Activated CD4-positive, alpha-beta T cell treated with anti-CD3 and anti-CD28 coated beads for 24 hours (primary cell): ENCODE measurements at places on chromosomes 2 and 18.
A peak's percentile ranks its signal among the peaks of the same experiment; 100 is the strongest.

DNA sequence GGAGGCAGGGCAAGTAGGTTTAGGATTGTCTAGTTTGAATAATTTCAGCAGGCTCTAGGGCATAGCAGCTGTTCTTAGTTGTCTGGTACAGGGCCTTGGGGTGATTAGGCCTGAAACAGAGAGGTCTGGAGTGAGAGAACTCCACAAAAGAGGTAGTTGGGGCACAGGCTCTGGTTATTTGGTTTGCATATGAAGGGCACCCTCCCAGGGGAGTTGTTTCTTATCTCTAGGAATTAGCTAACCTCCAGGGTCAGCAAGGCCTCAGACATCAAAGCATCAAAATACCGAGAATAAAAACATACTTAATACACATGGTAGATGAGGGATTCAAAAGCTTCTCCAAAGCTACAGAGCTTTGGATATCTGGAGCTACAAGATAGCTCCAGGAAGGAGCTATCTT, 38.3 kb upstream of the SLC14A2 start:
- no peak for DNase-seq

- DNase-seq, result no peak
These were observed 161.5 kb downstream of the PTGR3 start for GRCh38 chr18:75047240-75047961.

DNA sequence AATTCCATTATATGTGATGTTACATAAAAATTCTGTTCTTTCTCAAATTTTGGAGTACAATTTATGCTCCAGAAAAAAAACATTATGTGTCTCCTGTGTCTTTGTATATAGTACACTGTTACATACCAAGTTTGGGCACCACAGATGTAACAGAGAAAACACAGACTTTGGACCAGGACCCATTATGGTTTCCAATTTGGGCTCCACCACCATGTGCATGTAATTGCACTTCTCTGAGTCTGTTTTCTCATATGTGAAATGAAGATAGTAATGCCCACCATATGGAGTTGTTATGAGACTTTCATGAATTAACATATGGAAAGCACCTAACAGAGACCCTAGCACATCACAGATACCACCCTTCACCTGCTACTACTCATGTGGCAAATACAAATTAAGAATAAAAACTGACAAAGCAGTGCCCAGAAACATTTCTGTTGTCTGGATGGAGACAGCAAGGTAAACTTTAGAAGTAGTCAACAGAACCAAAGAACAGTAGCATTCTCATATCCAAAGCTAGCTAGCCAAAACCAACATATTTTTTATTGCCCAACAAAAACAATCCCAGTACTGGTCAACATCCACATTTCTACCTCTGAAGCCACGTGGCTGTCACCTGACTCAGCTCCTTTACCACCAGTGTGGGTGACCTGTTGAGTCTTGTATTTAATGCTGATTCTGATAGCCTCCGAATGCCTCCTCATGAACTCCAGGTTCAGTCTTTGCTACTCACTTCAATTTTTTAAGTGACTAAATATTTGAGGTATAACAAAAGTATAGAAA, 42.9 kb downstream of the ANTXR1 start:
- DNase-seq, result no peak

DNA sequence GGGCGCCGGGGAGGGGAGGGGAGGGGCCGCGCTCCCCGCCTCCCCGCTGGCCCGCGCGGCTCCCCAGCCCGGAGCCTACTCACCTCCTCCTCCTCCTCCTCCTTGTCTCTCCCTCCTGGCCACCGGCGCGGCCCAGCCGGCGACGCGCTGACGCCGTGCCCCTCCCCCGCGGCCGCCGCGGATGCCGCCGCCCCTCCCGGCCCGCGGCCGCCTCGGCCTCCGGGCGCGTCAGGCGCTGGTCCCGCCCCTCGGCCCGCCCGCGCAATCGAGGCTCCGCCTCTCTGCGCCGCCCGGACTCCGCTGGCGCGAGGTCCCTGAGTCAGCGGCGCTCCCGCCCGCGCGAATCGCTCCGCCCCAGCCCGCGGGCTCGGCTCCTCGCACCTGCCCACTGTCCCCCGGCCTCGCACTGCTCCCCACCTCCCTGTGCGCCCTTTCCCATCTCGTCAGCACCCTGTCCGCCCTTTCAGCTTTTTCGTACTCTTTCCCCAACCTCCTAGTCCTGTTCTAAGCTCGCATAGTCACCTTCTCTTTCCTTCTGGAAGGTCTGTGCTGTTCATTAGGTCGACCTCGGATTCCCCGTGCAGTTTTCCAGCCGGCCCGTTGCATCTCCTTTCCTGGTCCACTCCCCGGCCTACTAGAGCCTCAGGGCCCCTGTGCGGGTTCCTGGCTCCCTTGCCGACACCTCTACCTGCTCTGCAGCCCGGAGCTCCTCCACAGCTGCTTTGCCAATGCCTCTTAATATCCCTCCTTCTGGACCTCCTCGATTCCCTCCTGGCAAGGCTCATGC, 187.4 kb downstream of the ZEB2 start:
- DNase-seq, result peak; percentile 69

- DNase-seq, result no peak
These were observed 22.2 kb upstream of the GPR55 start for GRCh38 chr2:230947235-230947576.

DNA sequence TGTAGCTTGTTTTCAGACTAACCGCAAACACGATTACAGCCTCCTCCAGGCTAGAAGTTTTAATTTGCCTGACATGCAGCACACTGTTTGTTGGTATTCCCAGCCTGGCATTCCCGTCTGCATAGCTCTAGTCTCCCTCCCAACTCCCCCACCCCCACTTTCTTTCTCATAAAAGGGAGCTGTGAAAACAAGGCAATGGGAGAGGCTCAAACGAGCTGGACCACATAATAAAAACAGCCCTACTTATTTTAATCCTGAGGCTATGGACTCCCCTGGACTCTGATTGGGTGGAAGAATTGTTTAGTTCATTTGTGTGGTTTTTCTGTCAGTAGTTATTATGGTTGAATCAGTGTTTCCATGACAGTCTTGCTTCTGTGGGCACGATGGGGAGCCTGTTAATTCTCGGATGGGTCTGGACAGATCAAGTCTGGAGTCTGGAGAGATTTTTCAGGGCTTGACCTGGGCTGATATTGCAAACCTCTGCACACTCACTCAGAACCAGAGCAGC, 1.2 kb downstream of the STON1 start:
- DNase-seq, result no peak

DNA sequence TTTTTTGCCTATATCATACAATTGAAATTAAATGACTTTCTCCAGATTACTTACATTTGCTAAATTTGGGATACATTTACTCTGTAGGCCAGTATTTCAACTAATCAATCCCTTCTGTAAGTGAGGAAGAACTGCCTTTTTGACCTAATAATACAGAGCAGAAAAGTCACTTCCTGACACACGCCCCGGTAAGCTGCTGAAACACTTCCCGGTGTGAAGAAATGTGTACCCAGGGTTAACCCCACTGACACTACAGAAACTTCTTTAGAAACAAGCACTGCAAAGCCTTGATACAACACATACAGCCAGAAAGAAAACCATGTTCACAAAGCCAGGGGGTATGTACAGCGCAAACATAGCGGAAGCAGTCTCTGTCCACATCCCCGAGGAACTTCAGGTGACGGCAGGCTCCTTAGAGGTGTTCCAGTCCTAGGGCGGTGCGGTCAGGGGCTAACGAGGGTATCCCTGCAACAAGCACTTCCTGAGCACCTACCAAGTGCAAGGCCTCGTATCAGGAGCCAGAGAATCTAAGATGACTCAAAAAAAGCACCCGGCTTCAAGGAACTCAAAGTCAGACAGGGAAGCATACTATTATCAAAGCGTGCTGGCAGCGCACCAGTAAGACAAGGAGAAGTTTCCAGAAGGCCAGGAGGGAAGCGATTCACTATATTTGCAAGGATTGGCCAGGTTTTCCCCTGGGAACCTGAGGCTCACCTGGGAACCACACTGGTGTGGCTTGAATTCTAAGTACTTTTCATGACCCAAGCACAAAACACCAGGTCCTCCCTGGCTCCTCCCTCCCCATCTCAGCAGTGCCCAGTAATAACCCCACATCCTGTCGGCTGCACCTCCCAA, 46.6 kb downstream of the ZNF516 start:
- no peak for DNase-seq

GRCh38 chr2:13607139-13607538, 890.4 kb downstream of the TRIB2 start:
- no peak for DNase-seq

DNA sequence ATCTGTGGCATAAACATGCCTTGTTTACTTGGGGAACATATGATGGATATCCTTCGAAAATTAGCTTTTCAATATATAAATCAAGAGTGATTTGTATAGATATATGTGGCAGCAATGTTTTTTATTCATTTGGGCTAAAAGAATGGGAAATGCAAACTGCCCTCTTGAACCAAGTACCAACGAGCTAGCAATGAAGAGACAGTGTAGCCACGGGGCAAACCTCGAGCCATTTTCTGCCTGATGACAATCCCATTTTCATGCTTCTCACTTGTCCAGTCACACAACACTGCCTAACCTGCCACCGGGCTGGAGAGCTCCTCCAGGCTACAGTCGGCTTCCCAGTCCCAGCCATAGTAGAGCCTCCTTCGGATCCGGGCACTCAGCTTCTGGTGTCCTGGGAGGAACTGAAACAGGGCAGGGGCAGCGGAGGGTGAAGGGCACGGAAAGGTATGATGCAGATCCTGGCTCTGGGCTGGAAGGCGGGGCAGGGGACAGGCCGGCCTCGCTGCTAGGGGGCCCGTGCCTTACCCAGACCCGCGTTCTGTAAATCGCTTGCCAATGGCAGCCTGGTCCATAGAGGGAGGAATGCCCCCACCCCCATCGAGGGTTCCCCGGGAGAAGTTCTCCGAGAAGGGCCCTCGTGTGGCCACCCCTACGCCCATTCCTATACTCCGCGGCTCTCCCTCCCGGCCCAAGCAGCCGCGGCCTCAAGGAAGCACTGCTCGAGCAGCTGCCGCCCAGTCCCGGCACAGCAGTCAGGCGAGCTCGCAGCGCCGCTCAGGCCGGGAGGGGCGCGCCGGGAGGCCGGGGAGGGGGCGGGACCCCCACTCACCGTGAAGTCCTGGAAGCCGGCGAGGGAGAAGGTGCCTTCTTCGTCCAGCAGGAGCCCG, 552 bp downstream of the CNPPD1 start:
- peak; percentile 16 for DNase-seq

DNA sequence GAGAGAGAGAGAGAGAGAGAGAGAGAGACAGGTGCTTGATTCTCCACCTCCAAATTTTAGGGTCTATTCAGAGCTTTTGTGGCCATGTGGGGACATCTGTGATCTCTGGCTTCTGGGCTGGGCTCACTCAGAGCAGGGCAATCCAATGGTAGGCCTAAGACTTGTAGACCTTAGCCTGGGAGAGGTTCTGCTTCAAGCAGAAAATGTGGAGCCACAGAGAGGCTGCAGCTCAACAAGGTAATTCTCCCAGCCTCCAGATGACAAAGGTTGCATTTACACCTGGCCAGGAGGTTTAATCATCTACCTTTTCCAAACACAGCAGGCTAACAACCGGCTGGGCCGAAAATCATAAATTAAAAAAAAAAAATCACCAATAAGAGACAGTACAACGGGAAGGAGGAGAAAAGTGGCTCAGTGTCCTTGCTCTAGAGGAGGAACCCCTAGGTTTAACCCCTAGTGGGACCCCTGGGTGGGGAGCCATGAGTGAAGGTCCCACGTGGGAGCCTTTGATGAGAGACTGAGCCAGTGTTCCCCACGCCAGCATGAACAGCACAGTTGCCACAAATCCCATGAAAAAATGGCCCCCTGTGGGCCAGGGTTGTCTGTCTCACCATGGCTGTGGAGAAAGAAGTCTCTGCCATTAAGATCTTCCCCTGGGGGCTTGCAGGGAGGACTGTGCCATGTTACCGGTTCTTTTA, 124.0 kb upstream of the GATA6 start:
- DNase-seq, result no peak

DNA sequence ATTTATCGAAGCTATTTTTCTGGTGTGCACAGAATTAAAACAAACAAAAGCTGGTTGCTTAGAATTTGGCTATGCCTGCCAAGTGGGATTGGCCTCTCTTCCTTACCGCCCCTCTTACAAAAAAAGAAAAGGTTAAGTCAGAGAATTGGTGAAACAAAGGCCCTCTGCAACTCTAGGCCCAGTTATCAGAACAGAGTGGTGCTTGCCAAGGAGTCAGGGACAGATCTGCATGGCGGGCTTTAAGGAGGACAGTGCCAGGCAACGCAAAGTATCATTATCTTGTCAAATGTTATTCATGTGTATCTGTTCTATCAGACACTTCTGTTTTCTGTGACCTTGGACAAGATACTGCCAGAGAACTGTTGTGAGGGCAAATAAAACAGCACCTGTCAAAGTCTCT, 78.3 kb downstream of the TGIF1 start:
- no peak for DNase-seq

DNA sequence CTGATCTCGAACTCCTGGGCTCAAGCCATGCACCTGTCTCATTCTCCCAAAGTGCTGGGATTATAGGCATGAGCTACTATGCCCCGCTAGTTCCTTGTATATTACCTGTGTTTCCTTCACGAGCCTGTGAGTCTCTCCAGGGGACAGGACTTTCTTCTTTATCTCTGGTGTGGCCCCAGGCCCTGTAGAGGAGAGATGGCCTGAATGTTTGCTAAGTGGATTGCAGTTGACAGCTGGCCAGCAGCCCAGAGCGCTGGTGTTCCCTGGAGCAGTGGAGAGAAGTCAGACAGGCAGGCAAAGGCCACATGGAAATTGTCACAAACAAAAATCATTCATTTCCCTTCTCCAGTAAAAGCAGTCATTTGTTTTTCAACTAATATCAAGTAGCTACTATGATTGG, 17.9 kb downstream of the LPIN1 start:
- DNase-seq, result no peak

- no peak for DNase-seq
These were observed 389.8 kb downstream of the FIGN start for GRCh38 chr2:163345795-163346573.

- no peak for DNase-seq
These were observed 1.2 kb downstream of the ANTXR1 start for GRCh38 chr2:69013840-69014821.

DNA sequence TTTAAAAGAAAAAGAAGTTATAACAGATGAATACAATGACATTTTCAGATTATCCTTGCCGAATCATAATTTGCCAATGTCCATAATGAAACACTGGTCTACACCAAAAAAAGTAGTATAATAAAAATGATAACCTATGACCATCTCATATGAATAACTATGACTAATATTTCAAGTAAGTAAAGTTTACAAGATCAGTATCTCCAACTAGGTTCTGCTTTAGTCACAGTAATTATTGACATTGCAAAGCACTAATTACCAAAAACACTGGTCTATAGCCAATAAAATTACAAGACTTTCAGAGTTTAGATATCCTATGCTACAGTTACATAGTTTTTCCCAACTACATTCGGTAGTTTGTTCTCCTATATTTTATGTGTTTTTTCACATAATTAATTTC, 136.7 kb downstream of the MEMO1 start:
- no peak for DNase-seq

- DNase-seq, result no peak
These were observed 40.6 kb upstream of the TMEM247 start for GRCh38 chr2:46438794-46439193.

DNA sequence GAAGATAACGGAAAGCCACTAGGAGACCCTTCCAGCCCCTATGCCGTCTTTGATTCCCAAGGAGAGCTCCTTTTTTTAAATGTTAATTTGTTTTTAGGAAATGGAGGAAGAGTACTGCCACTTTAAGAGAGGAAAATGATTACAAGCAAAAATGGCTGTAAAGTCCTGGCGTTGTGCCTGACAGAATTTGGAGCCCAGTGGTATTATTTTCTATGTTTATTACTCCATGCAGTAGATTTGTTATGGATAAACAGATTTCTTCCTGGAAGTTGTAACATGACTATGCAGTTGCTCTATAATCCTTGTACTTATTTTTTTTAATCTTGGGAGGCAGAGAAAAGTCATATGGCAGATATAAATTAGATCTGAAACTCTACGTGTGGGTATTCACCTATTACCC, 141.3 kb downstream of the GBX2 start:
- DNase-seq, result no peak

GRCh38 chr2:30622452-30622851, 175.4 kb downstream of the LCLAT1 start:
- DNase-seq, result no peak
